Psoas muscle (tissue), 8 donors: ENCODE measurements at places on chromosomes 5 and 9. TPM values are rescaled to one million over a fixed set of nuclear protein-coding genes. Genes with fewer than 3 reads are reported as not detected.

Gene SLC25A48
- polyA plus RNA-seq: 5.6 TPM

DNA sequence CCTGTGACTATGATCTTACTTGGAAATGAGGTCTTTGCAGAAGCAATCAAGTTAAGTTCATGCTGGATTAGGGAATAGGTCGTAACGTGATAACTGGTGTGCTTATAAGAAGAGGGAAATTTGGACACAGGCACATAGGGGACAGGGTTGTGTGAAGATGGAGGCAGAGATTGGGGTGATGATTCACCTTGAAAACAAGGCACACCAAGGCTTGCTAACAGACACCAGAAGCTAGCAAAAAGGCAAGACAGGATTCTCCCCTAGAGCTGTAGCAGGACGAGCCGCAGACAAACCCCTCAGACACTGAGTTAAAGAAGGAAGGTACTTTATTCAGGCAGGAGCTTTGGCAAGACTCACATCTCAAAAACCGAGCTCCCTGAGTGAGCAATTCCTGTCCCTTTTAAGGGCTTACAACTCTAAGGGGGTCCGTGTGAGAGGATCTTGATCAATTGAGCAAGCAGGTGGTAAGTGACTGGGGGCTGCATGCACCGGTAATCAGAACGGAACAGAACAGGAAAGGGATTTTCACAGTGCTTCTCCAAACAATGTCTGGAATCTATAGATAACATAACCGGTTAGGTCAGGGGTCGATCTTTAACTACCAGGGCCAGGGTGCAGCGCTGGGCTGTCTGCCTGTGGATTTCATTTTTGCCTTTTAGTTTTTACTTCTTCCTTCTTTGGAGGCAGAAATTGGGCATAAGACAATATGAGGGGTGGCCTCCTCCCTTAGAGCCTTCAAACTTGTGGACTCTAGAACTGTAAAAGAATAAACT is 57.5 kb upstream of the S1PR3 start:
- DNase-seq: no peak

Gene GALT
- 9.5 TPM for polyA plus RNA-seq

Gene PLPP7
- 90.5 TPM for polyA plus RNA-seq

GRCh38 chr5:145294331-145294730 is 540.8 kb downstream of the PRELID2 start:
- no peak for DNase-seq

Gene SPATA31A3
- polyA plus RNA-seq: not detected

Gene PCDHGA5
- 0.07 TPM for polyA plus RNA-seq

DNA sequence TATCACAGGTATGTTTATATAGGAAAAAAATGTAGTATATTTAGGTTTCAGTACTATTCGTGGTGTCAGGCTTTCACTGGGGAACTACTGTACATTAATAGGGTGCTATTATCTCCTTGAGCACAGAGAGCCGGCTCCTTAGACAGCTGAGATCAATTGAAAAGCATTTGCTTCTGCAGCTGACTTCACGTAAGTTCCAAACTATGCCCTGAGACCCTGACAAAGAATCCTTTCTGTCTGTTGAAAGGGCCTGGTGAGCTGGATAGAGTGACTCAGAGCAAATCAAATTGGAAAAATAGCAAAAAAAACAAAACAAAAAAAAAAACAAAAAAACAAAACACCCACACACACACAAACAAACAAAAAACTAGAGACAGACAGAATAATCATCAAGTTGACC is 652.0 kb downstream of the MTRR start:
- no peak for DNase-seq

Gene C9orf50
- not detected for polyA plus RNA-seq

Gene CCT5
- polyA plus RNA-seq: 186 TPM

DNA sequence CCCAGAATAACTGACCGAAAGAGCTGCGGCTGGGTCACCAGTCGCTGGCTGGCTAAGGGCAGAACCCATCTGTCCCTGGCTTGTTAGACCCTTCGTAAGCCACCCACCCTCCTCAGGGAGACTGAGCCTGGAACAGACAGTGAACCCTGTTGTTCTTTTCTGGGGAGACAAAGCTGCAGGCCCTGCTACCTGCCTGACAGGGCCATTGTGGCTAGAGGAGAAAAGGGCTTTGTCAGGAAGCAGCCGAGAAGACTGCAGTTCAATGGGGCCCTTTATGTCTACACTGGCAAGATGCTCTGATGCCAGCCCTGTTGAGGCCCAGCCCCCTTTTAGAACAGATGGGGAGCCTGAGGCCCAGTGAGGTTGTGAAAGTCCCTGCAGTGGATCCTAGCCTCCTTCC is 3.7 kb upstream of the NIPAL4 start:
- DNase-seq: no peak

Gene MCIDAS
- polyA plus RNA-seq: not detected

DNA sequence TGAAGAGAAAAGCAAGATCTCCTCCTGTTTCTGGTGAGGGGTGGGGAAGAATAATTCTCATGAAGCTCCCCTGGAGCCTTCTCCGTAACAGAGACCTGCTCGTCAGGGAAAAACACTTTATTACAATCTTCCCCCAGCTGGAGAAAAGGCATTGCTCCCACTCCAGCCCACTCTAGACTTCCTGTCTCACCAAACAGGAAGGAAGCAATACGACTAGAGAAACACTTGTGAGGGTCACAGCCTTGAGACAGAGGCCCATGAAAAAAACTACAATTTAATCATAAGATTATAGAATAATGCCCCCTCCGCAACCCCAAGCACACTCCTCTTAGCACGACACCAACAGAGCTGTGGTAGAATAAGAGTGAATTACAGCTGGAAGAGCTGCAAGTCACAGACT is 197.2 kb upstream of the S1PR3 start:
- DNase-seq: no peak

Gene NCS1
- 3.8 TPM for polyA plus RNA-seq

Gene PPP2R2B
- 0.14 TPM for polyA plus RNA-seq
